ENCODE measurements at places on chromosomes 6 and 20.

GRCh38 chr6:39892490-39893129, 41.7 kb downstream of the MOCS1 start:
- no peak for DNase-seq

- no peak for DNase-seq
Measured at GRCh38 chr6:95589826-95590570, 12.7 kb downstream of the MANEA start.

DNA sequence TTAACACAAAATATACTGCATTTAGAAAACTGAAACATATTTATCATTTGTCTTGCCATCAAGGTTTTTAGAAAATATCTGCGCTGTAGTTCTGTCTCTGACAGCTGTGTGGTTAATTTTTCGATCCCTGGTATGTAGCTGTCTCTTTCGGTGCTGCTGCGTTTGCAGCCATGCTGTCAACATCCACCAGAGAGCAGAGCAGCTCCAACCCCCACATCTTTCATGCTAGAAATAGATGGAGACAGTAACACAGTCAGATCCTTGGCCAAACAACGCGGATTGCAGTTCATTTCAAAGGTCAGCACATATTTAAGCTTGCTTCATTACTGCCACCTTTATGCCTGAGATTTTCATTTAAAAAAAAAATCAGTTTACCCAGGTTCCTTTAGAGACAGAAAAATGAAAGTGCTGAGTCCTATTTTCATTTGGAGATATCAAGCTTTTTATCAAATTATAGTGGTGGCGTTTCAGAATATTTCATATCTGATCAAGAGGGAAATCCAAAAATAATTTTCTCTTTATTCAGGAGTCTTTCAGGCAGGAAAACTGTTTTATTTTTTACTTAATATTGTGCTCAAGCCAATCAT, 157.7 kb upstream of the MMS22L start:
- DNase-seq: no peak

DNA sequence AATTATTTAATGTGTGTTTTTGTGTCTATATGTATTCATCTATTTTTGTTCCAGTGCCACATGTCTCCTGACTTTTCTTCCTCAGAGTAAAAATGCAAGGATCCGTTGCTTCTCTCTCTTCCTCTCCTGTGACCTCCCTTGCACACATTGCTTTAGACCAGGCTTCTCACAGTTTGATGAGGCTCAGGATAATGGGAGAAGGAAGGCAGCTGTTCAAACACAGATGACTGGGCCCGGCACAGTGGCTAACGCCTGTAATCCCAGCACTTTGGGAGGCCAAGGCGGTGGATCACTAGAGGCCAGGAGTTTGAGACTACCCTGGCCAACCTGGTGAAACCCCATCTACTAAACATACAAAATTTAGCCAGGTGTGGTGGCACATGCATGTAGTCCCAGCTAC, 241.9 kb downstream of the SAMD5 start:
- no peak for DNase-seq

GRCh38 chr20:32823078-32823477, 3.3 kb downstream of the MAPRE1 start:
- DNase-seq: no peak

DNA sequence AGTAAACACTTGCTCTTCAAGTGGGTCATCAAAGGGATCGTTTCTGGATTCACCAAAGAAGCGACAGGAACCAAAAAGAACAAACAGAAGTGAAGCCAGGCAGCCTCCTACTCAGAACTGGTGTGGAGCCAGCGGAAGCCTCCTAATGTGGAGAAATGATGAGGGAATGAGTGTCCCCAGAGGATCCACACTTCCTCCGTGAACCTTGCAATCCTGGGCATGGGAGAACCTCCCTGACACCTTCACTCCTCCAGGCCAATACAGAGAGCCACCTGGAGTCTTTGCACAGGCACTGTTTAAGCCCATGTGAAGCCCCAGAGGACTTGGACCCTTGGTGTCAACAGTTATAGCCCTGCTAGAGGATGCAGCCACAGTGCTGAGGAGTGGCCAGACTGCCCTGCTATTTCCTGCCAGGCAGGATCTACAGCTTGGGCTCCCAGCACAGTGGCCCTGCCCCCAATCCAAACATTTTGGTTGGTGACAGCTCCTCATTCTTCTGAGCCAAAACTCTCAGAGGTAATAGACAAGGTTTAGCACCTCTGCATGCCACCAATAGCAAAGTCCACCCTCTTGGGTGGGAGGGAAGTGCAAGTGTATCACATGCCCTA, 23.2 kb upstream of the SERINC1 start:
- DNase-seq: no peak

All from stimulated activated CD4-positive, alpha-beta T cell treated with anti-CD3 and anti-CD28 coated beads, Interleukin-1b, Interleukin-23, amount 100 ng/mL, for 24 hours (primary cell).